SJCRH30 (cell line): ENCODE measurements at places on chromosomes 16 and 17. TPM values are rescaled to one million over a fixed set of nuclear protein-coding genes. Genes with fewer than 3 reads are reported as not detected.

DNA sequence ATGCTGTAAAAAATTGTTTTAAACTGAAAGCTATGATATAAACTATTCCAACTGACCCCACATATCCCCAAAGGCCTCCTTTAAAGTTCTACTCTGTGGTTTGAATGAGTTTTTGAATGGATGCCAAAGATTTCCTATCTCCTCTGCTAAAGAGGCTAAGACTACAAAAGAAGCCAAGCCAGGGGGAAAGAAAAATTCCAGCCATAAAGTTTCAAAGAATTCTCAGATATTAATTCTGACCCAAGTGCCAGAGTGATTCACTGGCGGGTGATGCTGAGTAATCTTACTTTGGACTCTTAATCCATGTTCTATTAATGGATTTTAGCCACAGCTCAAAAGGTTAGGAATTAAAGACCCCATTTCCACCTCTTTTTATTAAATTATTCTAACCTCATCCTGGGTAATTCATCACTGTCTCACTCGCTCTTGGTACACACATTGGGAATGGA lies 60.7 kb downstream of the HS3ST3A1 start:
- peak; percentile 66 for DNase-seq

DNA sequence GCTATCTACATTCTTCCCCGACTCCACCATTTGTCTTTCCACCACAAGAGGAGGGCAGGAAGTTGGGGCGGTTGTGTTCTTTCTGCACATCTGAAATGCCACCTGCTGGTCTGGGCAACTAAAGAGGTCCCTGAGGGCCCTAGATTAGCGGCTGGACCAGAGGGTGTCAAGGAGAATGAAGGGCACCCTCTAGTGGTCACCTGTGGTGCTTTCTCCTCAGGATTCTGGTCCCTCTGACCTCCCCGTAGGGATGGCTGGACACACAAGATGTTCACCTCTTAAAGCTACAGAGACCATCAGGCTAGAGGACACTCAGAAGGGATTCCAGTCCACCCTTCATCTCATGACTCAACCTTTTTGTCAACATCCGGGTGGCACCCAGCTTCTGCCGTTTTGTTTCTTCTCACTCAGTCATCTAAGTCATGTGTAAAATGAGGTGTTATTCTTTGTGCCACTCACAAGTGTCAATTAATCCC lies 2.9 kb upstream of the SCIMP start:
- DNase-seq = peak; percentile 69

KRT39 gene
- total RNA-seq = not detected in 2 replicates

TBC1D3G gene
- not detected in 2 replicates for total RNA-seq

DNA sequence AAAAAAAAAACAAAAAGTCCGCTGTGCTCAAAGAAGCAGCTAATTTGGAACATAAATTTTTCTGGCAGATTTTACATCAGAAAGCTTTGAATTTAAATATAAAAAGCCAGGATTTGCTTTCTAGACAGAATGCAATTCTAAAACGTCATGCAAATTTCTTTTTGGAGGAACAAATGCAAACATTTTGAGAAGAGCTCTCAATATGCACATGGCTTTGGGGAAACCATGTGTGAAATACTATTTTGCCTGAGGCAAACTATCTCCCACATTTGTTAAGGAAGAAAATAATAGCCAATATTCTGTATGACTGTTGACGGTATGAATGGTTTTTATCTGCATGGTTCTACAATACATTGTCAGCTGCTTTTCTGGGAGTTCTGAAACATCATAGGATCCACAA lies 320.0 kb upstream of the PSMD7 start:
- no peak for DNase-seq

DNA sequence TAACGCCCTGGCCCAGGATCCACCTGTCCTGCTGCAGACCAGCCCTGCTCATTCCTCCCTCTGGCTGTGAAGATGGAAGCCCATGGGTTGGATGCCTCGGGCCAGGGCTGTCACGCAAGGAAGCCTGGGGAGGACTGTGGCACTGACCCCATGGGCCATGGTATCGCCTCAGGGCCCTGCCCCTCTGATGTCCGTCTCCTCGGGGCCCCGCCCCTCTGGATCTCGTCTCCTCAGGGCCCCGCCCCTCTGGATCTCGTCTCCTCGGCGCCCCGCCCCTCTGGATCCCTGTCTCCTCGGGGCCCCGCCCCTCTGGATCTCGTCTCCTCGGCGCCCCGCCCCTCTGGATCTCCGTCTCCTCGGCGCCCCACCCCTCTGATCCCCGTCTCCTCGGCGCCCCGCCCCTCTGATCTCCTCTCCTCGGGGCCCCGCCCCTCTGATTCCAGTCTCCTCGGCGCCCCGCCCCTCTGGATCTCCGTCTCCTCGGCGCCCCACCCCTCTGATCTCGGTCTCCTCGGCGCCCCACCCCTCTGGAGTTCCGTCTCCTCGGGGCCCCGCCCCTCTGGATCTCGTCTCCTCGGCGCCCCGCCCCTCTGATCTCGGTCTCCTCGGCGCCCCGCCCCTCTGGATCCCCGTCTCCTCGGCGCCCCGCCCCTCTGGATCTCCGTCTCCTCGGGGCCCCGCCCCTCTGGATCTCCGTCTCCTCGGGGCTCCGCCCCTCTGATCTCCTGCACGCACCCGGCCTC lies 24.0 kb downstream of the METRNL start:
- DNase-seq = no peak

GRCh38 chr17:77233635-77234334 lies 93.0 kb downstream of the SEC14L1 start:
- DNase-seq = peak; percentile 84

CD300E gene
- 0.22 TPM in 1 of 2 replicates, not detected in the other for total RNA-seq

- no peak for DNase-seq
Measured at GRCh38 chr17:37301288-37301687, 74.5 kb upstream of the C17orf78 start.

GRCh38 chr16:80466024-80466987 lies 74.5 kb upstream of the DYNLRB2 start:
- DNase-seq = peak; percentile 67

TBC1D3K gene
- total RNA-seq = not detected in 2 replicates

DNA sequence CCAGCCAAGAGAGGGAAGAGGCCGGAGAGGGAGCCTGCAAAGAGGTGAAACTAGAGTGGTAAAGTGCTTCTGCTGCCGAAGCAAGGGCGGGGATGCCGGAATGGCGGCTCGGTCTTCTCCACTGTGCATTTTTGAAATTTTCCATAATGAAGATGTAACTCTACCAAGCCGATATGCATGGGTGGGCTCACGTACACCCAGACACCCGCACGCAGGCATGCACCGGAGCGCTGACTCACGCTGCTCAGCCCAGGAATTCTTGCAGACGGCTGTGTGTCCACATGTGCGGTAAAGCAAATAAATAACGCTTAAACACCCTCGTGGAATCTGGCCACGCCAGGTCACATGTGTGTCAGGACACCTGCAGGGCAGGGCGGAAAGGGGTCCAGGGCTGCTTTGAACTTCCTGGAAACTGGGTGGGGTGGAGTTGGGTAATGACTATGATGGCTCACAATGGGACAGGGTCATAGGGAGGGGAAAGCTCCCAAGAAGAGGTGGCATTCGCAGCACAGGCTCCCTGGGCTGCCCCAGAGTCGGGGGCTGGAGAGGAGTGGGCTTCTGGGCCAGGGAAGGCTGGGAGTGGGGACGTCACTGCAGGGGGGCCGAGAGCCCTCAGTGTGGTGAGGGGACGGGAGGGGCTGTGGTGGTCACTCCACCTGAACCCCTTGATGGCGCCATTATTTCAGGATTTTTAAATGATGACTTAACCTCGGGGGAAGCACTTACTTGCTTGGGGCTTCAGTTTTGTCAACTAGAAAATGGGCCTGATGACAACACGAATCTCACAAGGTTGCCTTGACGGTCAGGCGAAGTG lies 265.5 kb downstream of the PARN start:
- peak; percentile 44 for DNase-seq

CLEC19A gene
- total RNA-seq = not detected in 2 replicates

GRCh38 chr16:66904846-66905632 lies 13.6 kb downstream of the CDH16 start:
- no peak for DNase-seq

DNA sequence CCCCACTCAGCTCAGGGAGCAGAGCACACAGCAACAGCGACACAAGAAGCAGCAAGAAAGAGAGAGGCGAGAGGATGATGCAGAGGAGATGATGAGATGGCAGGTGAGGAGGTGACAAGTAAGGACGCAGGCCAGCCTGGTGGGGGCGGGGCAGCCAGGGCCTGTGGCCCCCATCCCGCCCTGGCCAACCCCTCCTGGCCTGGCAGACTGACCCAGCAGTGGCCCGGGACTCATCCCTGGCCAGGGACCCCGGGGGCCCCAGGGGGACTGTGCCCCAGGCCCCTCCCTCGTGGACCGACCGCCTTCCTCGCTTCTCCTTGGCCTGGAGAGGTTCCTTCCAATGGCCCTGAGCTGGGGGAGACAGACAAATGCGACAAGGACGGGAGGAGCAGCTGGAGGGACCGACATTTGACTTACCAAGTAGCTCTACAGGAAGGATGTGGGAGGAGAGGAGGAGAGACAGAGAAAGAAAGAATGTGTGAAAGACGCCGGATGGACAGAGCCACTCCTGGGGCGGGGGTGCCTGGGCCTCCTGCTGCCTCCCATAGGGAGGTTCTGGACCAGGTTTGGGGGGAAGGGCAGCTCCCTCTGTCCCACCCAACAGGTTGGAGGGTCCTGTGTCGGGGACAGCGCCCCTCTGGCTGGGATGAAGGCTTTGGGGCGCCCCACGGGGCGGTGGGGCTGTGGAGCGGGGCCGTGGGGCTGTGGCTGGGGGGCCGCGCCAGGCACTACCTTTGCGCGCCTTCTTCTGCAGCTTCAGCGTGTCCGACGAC lies 6.8 kb downstream of the MTSS2 start:
- DNase-seq = no peak

GRCh38 chr17:2058586-2059546 lies 4.0 kb downstream of the HIC1 start:
- no peak for DNase-seq

- no peak for DNase-seq
Measured at GRCh38 chr17:36899250-36900159, 37.8 kb upstream of the LHX1 start.

- DNase-seq = no peak
Measured at GRCh38 chr17:70172449-70172848, 3.1 kb downstream of the KCNJ2 start.

- DNase-seq = no peak
Measured at GRCh38 chr16:4263504-4264436, 9.1 kb downstream of the TFAP4 start.

DNA sequence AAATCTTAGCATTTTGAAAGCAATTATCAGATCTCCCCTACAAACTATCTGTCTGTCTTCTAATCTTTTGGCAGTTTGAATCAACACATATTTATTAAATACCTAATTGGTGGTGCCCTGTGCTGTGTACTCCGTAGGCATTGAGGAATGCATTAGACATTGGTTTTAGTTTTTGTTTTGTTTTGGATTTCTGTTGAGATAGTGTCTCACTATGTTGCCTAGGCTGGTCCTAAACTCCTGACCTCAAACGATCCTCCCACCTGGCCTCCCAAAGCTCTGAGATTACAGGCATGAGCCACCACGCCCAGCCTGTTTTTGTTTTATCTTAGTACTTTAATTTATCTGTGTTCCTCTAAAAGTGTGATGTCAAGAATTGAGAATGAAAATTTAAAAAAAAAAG lies 124.8 kb upstream of the RBL2 start:
- no peak for DNase-seq

GRCh38 chr17:40559954-40560591 lies 5.2 kb downstream of the CCR7 start:
- DNase-seq = peak; percentile 94

- no peak for DNase-seq
Measured at GRCh38 chr16:9791556-9791955, 390.7 kb downstream of the GRIN2A start.

STX1B gene
- 0.94 and 1.4 TPM in 2 replicates for total RNA-seq

DNA sequence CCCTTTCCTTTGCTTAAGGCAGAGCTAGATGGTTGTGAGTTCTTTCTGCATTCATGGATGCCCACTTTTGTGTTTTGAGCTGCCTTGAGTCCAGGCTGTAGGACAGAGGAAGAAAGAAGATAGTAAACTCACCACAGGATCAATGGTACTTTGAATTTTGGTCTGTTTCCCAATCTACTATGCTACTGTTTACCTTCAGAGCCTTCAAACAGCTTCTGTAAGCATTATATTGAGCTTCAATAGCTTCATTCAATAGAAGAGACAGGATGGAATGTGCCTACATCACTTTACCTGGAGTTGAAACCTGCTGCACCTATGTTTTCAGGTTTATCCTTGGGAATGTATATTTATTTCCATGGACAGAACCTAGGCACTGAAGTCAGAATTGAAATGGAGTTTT lies 397.9 kb upstream of the DYNLRB2 start:
- no peak for DNase-seq

DNA sequence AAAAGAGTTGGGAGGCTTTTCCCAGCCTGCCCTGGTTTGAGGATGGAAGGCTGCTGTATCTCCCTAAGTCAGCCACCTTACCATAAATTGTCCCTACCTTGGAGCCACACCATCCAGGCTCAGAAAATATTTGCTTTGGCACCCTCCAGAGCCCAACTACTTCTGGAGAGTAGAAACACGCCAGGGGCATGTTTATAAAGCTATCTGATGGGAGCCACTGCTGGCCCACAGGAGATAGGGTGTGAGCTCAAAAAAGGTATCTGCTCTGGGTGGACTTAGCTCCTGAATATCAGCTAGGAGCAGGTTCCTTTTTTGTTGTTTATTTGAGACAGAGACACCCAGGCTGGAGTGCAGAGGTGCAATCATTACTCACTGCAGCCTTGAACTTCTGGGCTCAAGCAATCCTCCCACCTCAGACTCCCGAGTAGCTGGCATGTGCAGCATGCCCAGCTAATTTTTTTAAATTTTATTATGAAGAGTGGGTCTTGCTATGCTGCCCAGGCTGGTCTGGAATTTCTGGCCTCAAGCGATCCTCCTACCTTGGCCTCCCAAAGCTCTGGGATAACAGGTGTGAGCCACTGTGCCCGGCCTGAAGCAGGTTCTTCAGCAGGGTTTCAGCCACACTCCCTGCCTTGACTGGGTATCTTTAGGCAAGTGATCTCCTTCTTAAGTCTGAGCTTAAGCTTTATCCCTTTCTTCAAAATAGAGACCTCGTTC lies 147.1 kb downstream of the SALL1 start:
- DNase-seq = no peak

TANGO6 gene
- 5.8 and 7.3 TPM in 2 replicates for total RNA-seq

- DNase-seq = no peak
Measured at GRCh38 chr17:33814852-33815251, 440.2 kb upstream of the CCL2 start.

UTS2R gene
- total RNA-seq = 8.0 and 8.3 TPM in 2 replicates

DNA sequence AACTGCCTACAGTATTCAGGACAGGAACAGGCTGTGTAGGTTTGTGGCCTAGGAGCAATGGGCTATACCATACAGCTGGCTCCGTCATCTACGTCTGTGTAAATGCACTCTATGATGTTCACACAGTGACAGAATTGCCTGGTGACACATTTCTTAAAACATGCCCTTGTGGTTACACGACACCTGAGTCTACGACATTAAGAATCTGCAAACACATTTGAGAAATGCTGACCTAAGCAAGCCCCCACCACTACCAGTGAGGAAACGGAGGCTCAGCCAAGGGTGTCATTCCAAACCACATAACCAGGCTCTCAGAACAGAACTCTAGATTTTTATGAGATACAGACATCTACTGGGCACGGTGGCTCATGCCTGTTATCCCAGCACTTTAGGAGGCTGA lies 23.5 kb downstream of the USP36 start:
- DNase-seq = no peak

GRCh38 chr16:68147444-68147843 lies 62.3 kb downstream of the NFATC3 start:
- DNase-seq = no peak

- DNase-seq = no peak
Measured at GRCh38 chr17:39608142-39608981, 642 bp upstream of the NEUROD2 start.

RAB11FIP4 gene
- total RNA-seq = 0.04 and 0.05 TPM in 2 replicates

- no peak for DNase-seq
Measured at GRCh38 chr16:86203557-86204275, 304.8 kb downstream of the IRF8 start.

GRCh38 chr16:15775663-15776304 lies 81.0 kb downstream of the MYH11 start:
- DNase-seq = no peak

HOXB4 gene
- 3.7 and 4.3 TPM in 2 replicates for total RNA-seq
